ENCODE measurements at places on chromosomes 12 and 14. TPM values are rescaled to one million over a fixed set of nuclear protein-coding genes. Genes with fewer than 3 reads are reported as not detected.

GRCh38 chr12:2099595-2099994, 46.8 kb downstream of the CACNA1C start:
- DNase-seq = no peak
- H3K4me1 ChIP-seq = no peaks in the 10 kb centered on the region
- peak overlapping the region; percentile 88 for H3K27ac ChIP-seq
- H3K27me3 ChIP-seq = no peaks in the 10 kb centered on the region
- H3K36me3 ChIP-seq = no peaks in the 10 kb centered on the region
- H3K4me3 ChIP-seq = no peak overlapping the region

GRCh38 chr12:50222275-50222783, 55.2 kb upstream of the CERS5 start:
- H3K27me3 ChIP-seq = no peaks in the 10 kb centered on the region
- H3K4me1 ChIP-seq = peaks cover 44% of the 10 kb centered on the region

GRCh38 chr12:32896432-32897280, at the start of gene PKP2:
Gene PKP2, minus strand, starts transcription at chr12:32896777. Its CDS starts 46 bp downstream, at chr12:32896731.
- H3K4me3 ChIP-seq = peak within 1 kb of the TSS; percentile 51
- no peak for DNase-seq
- H3K36me3 ChIP-seq = no peaks in the 10 kb centered on the region
- no peak within 1 kb of the TSS for H3K27ac ChIP-seq
- peaks cover 43% of the 10 kb centered on the region for H3K27me3 ChIP-seq
- peaks cover 19% of the 10 kb centered on the region for H3K4me1 ChIP-seq

DNA sequence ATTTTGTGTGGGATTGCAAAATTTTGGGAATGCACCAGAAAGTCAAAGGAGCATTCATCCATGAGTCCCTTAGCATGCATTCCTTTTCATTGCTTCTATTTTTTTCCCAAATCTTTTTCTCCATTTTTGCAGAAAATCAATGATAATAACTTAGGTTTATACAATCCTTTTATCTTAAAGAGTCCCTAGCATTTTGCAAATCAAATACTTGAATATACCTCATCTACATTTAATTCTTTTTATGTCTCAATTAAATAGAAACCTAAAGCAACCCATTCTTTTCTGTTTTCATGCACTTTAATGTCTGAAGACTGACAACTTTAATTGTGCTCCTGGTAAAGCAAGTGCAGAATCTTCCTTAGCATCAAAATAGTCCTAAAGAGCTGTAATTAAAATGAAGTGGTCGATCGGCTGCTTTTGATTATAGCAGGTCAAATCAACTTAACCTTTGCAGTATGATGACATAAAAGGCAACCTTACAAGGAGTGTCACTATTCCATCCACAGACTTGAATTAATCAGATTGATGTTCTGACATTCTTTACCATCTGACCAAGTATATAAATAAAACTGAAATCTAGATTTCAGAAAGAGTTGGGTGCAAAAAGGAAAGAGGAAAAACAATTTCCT, 168.4 kb downstream of the ALG10B start:
- no peaks in the 10 kb centered on the region for H3K36me3 ChIP-seq
- H3K27me3 ChIP-seq = no peaks in the 10 kb centered on the region
- no peak for DNase-seq
- no peak overlapping the region for H3K4me3 ChIP-seq
- H3K27ac ChIP-seq = no peak overlapping the region

DNA sequence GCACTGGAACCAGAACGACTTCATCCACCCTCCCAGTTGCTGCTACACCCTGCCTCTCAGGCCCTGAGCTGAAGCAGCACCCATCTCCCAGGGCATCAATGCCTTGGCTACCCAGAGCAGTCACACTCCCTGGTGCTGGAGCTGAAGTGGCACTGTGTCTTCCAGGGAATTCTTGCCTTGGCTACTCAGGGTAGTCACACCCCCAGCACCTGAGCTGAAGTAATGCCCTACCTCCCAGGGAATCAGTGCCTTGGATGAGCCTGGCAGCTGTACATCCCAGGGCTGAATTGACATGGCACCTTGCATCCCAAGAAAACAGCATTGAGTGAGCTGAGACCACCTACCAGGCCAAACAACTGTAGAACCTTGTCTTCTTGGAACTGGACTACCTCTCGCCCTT, 41.2 kb upstream of the TSPAN11 start:
- DNase-seq = no peak
- no peaks in the 10 kb centered on the region for H3K27me3 ChIP-seq
- no peaks in the 10 kb centered on the region for H3K4me1 ChIP-seq
- H3K36me3 ChIP-seq = no peaks in the 10 kb centered on the region

- no peaks in the 10 kb centered on the region for H3K27me3 ChIP-seq
- H3K4me3 ChIP-seq = peak overlapping the region; percentile 11
- DNase-seq = peak; percentile 67
- no peaks in the 10 kb centered on the region for H3K36me3 ChIP-seq
- H3K27ac ChIP-seq = no peak overlapping the region
Observed at GRCh38 chr14:66495218-66496098, 9.3 kb downstream of the CCDC196 start.

A2M gene
- total RNA-seq = 271 TPM

OR4E2 gene
- total RNA-seq = not detected

AQP6 gene
- total RNA-seq = 0.49 TPM

APPL2 gene
- total RNA-seq = 97.5 TPM

CCDC196 gene
- total RNA-seq = not detected

DIO2 gene
- total RNA-seq = 1.8 TPM

Measured in sigmoid colon (tissue), 7 donors.